GM13976 (cell line): ENCODE measurements at places on chromosomes 7 and 10.

DNA sequence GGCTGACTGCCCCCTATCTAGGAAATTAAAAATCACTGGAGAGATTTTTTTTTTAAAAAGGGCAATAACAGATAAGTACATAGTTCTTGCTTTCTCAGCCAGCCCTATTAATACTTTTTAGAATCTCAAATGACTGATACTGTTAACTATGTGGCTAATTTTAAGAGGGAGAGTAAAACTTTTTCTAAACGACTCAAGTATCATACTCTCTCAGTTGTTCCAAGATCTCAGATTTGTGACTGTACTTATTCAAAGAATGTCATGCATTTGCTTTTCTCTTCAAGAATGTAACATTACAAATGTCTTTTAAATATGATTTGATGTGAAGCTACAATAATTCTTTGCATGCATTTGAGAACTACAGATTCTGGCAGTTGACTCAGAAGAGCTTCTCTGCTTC lies 55.4 kb upstream of the RAB11FIP2 start:
- DNase-seq = no peak

- no peak for DNase-seq
Observed at GRCh38 chr10:67776371-67776770, 61.6 kb downstream of the DNAJC12 start.

DNA sequence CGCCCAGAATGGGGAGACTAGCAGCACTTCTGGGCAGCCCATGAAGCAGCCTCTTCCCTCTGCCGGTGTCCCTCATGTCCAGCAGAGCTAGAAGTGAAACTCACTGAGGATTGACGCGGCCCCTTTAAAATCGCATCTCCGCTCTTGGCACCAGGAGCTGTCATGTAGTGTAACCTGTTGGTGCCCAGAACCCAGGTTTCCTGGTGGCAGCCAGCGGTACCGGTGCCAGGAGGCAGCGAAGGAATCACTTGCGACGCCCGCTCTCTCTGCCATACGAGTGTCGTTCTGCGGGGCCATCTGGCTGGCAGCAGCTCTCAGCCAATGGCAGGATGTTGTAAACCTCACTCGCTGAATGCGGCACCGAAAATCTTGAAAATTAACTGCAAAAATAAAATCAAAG lies 82.7 kb downstream of the CUX1 start:
- DNase-seq = no peak

GRCh38 chr10:114402871-114403540 lies 1.3 kb downstream of the AFAP1L2 start:
- DNase-seq = no peak

- no peak for DNase-seq
Observed at GRCh38 chr10:31143331-31143935, 111.8 kb upstream of the ZNF438 start.

GRCh38 chr7:54161621-54162020 lies 380.6 kb upstream of the VSTM2A start:
- DNase-seq = no peak

DNA sequence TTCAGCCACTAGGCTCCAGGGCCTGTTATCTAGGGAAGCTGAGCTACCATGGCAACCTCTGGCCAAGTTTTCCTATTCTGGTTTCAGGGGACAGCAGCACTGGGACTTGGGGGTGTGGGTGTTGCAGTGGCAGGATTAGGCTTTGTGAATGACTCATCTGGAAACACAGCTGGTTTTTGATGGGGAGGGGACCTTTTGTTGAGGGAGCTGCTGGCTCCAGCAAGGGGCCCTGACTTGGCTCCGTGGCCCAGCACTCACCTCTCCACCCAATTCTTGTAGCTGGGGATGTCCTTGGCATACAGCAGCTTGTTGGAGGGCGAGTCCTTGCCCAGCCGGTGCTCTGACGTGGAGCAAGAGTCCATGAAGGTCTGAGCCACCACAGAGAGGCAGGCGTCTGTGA lies 435.9 kb downstream of the PLXNA4 start:
- DNase-seq = no peak

- DNase-seq = no peak
Observed at GRCh38 chr10:30647089-30647488, 17.5 kb upstream of the LYZL2 start.

GRCh38 chr7:36279200-36279925 lies 110.3 kb upstream of the ANLN start:
- peak; percentile 63 for DNase-seq

DNA sequence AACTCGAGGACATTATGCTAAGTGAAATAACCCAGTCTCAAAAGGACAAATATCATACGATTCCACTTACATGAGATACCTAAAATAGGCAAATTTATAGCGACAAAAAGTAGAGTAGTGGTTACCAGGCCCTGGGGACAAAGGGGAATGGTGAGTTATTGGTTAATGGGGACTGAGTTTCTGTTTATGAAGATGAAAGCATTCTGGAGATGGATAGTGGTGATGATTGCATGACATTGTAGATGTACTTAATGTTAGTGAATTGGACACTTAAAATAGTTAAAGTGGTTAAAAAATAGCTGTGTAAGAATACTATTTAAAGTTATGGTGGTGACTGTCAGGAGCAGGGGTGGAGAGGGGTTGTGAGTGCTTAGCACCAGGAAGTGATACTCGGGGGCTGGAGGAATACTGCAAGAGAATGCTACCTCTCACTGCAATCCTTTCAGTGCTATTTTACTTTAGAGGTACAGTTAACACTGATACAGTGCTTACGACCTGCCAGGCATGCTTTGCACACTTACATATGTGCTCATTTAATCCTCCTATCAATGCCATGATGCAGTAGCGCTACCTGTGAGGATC lies 16.7 kb upstream of the TEX36 start:
- DNase-seq = no peak

- no peak for DNase-seq
Observed at GRCh38 chr7:33109758-33110238, 594 bp upstream of the RP9 start.

GRCh38 chr7:84336303-84336702 lies 141.7 kb upstream of the SEMA3A start:
- DNase-seq = peak; percentile 51

DNA sequence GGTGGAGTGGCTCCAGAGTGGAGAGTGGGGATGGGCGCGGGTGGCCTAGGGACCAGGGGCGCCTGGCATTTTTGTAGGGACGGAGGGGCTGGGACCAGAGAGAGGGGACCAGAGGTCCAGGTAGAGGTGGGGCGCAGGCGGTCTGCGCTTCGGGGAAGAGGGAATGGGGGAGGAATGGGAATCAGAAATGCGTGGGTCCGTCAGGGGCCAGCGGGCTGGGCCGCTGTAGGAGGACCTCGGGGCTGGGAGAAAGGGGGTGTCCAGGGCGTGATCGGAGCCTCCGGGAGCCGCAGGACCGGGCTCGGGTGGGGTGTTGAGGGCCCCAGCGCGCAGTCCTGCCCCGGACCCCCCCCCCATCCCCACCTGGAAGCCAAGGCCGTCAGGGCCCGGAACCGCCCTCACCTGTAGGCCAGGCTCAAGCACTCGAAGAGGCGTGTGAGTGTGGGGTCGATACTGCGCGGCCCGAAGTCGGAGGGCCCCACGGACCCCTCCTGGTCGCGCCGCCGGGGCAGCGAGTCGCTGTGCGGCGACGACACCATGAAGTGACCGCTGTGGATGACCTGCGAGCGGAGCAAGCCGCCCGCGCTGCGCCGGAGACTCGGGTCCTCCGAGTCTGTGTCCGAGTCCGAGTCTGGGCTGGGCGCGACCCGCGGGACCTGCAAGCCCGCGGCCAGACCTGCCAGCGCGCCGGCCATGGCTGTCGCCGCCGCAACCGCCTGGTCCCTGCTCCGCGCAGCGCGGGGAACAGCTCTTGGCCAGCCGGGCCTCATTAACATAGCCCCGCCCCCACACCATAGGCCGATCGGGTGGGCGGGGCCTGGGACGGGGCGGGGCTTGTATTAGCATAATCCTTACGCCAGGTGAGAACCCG lies at the start of gene MLXIPL:
Gene MLXIPL, minus strand, starts transcription at position 725 of the 871 bp plus-strand sequence. Its CDS starts 30 bp downstream, at position 695.
- DNase-seq = peak; percentile 75

GRCh38 chr10:60346661-60347060 lies 43.0 kb downstream of the ANK3 start:
- no peak for DNase-seq

DNA sequence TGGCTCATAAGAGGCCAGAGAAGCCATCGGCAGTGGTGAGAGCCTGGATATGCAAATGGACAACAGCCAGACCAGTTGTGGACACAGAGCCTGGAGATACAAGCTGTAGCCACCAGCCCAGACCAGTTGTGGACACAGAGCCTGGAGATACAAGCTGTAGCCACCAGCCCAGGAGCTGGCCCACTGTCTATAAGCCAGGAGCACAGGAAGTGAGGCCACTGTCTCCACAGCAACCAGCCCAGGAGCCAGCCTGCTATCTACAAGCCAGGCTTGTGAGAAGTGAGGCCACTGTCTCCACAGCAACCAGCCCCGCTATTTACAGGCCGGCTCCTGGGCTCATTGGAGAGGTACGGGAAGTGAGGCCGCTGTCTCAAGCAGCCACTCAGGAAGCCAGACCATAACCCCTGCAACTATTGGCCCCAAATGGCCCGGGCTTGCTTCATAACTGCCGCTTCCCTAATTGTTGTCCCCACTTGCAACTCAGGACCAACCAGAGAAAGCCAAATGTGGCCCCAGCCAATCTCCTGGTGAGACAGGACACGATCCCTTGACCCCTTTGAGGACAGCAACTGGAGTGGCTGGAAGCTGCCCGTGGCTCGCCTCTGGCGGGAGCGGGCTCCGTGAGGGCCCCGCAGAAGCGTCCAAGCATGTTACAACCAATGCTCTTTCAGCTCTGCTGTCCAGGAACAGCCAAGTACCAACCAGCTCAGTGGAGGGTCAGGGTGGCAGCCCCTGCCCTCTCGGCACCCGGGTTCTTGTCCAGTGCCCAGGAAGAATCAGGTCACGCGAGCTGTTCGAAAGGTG lies 44.1 kb upstream of the CNPY1 start:
- DNase-seq = peak; percentile 60

- no peak for DNase-seq
Observed at GRCh38 chr7:28065721-28066285, 114.8 kb downstream of the JAZF1 start.

GRCh38 chr10:77301305-77301730 lies 336.3 kb downstream of the KCNMA1 start:
- no peak for DNase-seq
